HTR-8/SVneo (cell line): ENCODE measurements at places on chromosomes 1 and 21.
A peak's percentile ranks its signal among the peaks of the same experiment; 100 is the strongest.

GRCh38 chr1:214979191-214979590 is 103.3 kb upstream of the KCNK2 start:
- no peak for DNase-seq

DNA sequence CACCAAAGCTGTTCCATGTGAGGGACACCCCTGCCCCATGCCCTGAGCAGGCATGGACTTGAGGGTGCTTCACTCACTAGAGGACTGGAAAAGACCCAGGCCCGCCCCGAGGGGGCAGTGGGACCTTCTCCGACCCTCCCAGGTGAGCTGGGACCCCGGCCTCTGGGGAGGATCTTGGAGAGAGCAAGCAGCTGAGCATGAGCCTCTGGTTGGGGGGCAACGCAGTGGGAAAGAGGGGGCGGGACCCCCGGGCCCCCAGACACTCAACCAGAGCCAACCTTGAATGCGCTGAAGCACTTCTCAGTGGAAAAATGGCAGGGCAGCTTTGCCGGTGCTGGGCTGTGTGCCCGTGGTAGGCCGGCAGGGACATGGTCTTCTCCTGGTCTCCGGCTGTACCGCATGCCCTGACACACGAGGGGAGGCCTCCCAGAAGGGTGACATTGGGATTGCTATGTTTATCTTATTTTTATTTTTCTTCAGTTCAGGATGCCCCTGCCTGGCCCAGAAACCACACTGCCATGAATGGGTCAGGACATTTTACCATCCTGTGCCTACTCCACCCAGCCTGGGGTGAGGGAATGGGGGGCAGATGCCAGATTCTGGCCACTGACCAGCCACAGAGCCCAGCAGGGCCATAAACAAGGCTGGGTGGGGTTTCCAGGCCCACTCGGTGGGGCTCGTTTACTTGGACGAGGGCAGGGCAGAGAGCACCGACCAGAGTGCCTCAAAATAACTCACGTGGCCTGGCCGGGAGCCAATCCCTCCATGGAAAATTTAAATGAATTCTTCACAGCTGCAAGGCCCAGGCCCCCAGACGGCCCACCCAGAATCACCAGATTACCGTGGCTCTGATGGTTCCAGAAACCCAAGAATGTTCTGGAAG is 17.2 kb upstream of the LAPTM5 start:
- DNase-seq = no peak

GRCh38 chr21:41630917-41631316 is 123.0 kb upstream of the TMPRSS2 start:
- no peak for DNase-seq

DNA sequence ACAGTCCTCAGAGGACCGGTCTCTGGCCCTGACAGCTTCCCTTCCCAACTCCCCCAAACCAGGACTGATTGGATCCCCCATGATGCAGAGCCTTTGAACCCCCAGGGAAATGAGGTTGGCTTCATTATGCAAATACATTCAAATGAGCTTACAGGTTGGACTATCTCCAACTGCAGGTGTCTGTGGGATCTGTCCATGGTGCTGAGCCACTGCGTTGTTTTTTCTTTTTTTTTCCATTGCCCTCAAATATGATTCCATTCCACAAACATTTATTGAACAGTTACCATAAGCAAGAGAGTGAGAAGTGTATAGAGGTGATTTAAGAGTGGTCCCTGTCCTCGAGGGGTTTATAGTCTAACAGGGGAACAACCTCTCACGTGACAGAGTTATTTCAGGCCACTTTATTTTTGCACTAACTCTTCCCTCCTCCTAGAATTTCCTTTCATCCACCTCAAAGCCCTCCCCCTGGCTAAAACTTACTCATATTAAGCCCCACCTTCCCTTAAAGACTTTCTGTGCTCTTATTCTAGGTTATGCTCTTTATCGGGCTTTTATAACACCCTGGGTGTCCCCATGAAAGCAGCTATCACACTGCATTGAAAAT is 21.9 kb downstream of the DLGAP3 start:
- DNase-seq = no peak

DNA sequence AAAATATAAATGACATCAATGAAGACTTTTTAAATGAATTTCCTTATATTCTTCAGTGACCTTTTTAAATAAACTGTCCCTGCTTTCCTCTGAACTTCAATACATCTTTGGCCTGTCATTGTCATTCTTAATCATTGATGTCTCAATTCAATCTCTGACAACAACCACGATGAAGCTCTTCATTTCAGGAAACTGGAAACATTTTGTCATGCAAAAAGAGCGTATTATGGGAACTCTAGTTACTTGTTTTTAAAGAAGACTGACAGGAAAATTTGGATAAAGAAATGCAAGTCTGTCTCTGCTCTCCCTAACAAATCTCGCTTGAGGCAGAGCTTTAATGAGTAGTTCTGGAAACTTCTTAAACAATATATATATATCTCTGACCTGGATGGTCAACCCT is 535.8 kb upstream of the ADGRL2 start:
- no peak for DNase-seq

DNA sequence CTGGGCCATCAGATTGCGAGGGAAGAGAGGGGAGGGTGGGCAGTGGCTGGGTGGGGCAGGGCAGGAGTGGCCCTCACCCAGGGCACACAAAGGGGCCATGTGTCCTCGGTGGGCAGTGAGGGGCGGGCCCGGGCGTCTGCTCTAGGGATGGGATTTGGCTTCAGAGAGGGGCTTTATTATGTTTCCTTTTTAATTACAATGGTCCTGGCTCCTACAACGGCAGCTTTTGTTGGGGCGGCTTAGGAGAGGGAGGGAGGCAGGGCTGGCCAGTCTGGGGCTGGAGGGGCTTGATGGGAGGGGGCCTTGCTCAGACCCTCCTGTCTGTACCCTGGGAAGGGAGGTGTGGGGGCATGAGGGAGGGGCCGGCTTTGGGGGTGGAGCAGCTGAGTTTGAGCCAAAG is 102.8 kb upstream of the WNT4 start:
- DNase-seq = no peak

DNA sequence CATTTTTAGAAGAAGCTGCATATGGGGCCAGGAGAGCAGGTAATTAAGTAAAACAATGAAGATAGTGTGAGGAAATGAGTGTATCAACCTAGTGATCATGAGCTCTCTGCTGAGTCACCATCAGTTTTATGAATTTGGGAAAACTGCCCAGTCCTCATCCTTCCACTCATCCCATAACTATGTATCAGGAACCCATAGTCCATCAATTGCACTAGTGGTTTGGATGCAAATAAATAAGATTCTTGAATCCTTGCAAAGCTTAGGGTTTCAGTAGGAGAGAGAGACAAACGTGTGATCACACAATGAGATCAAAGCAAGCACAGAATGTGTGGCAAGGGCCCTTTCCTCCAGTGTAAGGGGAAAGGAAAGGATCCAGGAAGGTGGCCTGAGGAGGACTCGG is 145.6 kb downstream of the ZZZ3 start:
- peak; percentile 67 for DNase-seq

GRCh38 chr1:223423641-223424233 is 30.5 kb downstream of the CCDC185 start:
- DNase-seq = no peak

GRCh38 chr1:223062177-223062576 is 80.9 kb downstream of the TLR5 start:
- DNase-seq = no peak

- no peak for DNase-seq
These were observed 51.4 kb upstream of the LRIG2 start for GRCh38 chr1:113021430-113022085.

DNA sequence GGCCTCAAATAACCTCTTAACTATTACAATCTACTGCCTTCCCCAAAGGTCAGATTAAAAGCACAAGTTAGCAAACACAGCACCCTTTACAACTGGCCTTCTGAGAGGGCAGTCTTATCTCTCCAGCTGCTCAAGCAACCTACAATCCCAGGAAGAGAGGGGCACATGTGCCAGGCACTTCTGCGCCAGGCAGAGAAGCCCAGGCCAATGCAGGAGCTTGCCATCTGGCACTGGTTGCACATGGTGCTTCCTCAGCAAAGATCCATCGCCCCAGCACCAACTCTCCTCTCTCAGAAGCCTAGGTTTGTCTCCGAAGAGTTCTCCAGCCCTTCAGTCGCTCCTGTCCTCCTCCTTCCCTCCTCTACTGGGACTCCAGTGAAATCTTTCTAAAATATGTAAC is 2.5 kb downstream of the STK40 start:
- DNase-seq = no peak

- DNase-seq = no peak
These were observed 779.6 kb upstream of the PRMT6 start for GRCh38 chr1:106276871-106277270.

DNA sequence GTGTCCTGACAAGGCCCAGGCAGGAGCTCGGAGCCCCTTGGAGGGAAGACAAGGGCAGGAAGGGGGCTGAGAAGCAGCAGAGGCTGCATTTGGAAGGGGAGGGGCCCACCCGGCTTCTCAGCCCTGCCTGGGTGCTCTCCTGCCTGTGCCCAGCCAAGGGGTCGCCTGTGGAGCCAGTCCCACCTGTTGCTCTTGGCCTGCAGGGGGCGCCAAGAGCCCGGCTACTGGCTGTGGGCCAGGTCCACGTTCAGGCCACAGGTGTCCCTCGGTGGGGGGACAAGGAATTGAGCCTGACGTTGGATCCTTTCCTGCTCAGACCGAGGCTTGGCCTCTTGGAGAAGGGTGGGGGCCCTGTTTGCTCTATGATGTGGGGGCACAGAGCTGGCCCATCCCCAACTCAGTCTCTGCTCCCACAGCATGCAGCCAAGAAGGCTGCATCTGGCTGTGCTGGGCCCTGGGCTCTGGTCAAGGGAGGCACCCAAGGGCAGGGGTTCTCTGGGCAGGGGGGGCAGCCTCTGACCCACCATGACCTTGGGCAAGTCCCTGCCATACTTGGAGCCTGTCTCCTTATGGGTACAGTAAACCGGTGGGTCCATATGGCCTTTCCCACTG is 10.9 kb downstream of the WNT4 start:
- DNase-seq = peak; percentile 61

DNA sequence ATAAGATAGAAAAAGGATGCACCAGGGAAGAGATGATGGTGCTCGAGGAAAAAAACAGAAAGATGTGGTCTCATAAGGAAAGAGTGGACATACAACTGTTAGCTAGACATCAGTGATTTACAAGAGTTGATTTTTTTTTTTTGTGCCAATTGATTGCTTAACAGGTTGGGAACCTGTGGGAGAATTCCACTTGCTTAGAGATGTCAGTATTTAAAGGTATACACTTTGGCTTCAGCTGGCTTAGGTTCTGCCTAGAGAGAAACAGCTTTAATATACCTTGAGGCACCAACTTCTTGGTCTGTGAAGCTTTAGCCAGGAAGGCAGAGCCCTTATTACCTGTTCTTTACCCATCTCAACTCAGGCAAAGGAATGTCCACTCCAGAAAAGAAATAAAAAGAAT is 303.8 kb downstream of the PAPPA2 start:
- DNase-seq = no peak

DNA sequence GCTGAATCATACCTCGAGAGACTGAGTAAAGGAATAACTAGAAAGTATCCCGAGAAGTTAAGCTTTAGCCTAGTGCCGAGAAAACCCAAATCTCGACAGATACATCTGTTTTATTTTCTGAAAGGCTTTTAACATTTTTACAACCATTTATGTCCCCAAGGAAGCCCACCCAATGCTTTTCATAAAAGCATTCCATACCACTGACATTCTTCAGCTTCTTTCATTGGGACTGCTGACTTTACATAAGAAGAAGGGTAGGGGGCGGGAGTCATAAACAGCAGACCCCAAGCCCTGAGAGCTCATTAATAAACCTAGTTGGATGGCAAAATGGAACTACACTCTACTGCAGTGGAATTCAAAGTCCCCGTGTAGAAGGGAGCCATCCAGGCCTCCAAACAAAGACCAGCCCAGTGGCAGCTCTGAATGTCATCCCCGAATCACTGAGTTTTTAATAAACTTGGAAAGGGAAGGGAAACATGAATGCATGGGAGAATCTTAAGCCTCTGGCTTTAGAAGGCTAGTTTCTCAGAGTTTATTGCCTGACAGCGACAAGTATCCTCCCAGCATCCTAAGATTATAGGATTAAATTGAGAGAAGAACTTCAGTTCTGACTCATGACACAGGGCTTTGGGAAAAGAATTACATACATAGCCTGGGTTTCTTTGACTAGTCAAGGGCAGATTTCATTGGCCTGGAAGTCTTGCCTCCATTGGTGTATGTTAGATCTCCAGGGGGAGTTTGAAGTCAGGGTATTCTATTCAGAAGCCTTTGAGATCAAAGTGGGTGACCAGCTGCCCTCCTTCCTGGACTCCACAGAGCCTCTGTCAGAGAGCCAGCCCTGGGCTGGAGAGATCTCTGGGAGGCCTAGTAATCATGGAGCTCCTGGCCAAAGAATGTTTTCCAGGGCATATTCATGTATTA is 3.7 kb downstream of the ATF3 start:
- DNase-seq = no peak

DNA sequence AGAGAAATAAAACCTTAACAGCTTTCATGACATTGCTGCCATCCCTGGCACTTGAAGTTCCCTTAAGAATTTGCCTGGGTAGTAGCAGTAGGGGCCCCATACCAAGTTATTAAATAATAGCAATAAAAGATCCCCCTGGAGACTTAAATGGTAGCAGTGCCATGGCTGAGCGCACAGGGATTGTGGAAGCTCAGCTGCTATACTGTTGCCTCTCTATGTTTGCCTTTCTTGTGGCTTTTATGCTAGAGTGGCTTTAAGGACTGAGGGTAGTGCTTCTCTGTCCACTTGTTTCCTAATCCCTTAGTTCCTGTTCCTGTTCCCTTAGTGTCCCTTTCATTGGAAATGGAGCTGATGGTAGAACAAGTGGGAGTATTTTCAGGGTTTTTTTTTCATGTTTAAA is 42.1 kb downstream of the NCF2 start:
- DNase-seq = no peak

GRCh38 chr1:11857164-11857851 is 1.4 kb downstream of the NPPB start:
- DNase-seq = no peak
